Ureter (tissue), 1 donor: ENCODE measurements at places on chromosomes 2 and 18. TPM values are rescaled to one million over a fixed set of nuclear protein-coding genes. Genes with fewer than 3 reads are reported as not detected.

DNA sequence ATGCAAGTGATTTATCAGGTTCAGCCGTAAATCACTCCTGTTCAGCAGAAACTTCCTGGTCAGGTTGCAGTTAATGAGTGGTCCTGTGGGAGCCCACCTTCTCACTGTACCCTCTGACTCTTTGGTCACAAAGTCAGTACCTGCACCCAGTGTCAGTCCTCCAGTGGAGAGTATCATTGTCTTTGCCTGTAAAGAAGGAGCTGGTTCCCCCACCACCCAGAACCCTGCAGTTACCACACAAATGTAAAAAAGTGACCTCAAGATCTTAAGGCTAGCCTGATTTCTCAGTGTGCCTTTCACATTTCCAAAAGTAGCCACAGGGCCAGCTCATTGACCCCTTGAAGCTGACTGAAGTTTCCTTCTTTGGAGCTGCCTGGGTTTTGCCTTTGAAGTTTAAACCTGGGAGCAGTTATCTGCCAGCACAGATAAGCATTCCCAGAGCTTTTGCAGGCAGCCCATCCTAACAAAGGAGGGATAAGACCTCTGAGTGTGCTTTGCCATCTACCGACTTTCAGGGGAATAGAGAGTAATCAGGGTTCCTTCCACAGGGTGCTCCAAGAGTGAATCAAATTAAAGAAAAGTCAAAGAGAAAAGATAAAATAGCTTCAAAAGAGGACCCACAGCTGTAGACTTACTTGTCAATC lies 725.2 kb downstream of the CPS1 start:
- no peak for DNase-seq

DNA sequence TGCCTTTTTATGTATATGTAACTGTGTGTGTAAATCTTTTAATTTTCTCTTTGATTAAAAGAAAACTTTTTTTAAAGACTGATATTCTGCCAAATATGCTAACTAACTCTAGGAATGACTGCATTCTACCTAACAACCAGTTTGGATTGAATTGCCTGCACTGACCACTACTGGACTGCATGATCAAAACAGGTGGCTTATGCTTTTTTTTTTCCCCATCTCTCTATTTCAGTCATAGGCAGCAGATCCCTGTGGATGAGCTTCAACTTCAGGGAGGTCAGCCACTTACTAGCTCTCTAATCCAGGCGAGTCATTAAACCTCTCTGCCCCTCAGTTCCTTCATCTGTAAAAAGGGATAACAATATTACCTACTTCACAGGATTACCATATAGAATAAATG lies 138.6 kb upstream of the SERTAD2 start:
- DNase-seq: no peak

DNA sequence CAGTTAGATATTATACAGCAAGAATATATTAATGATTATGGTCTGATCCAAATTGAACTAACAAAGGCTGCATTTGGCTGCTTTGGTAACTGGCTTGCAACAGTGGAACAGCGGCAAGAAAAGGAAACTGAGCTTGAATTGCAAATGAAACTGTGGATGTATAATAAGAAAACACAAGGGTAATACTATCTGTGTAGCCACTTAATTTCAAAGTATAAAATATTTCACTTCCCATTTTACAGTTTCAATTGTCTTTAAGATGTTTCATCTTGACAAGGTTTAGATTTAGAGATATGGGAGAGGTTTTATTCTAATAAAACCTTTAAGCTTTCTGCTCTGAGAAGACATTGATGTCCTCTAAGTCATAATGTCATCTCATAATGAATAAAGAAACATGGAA lies 23.8 kb downstream of the WDR75 start:
- no peak for DNase-seq

DNA sequence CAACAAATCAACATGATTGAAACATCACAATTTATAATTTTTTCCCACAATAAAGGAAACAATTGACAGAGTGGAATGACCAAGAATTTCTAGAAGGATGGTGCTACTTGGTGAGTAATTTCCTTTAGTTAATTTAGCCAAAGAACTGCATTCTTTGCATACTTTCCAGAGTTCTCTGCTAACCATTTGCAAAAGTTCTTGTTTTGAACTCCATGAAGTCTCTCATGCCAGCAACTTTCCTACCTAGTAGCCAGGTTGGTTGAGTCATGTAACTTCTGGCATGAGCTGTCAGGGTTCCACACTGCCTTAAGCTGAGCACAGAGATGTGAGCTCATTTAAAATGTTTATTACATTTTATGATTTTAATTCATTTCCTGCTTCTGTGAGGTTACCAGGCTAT lies 539.6 kb downstream of the PID1 start:
- no peak for DNase-seq

GRCh38 chr2:30425326-30425725 lies 21.7 kb upstream of the LCLAT1 start:
- DNase-seq: no peak

- no peak for DNase-seq
Observed at GRCh38 chr18:76167410-76167809, 327.6 kb downstream of the ZNF516 start.

DNA sequence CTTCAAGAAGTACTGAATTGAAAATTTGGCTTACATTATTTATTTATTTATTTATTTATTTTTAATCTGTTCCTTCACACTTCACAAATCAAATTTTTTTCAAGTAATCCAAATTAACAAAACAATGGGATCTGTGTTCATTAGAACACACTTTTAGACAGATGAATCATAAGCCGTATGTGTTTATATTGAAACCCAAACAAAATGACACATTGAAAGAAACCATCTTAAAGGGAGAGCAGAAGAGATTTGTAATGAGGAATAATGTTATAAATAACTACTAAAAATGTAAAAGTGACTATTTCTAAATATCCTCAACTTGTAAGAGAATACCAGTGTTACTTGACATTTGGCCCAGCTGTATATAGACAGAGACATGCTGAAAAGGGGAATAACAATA lies 991.0 kb upstream of the CHAC2 start:
- no peak for DNase-seq

GRCh38 chr2:203869223-203870042 lies 1.9 kb downstream of the CTLA4 start:
- no peak for DNase-seq

GRCh38 chr2:78861546-78861945 lies 164.0 kb upstream of the REG3G start:
- DNase-seq: no peak

DNA sequence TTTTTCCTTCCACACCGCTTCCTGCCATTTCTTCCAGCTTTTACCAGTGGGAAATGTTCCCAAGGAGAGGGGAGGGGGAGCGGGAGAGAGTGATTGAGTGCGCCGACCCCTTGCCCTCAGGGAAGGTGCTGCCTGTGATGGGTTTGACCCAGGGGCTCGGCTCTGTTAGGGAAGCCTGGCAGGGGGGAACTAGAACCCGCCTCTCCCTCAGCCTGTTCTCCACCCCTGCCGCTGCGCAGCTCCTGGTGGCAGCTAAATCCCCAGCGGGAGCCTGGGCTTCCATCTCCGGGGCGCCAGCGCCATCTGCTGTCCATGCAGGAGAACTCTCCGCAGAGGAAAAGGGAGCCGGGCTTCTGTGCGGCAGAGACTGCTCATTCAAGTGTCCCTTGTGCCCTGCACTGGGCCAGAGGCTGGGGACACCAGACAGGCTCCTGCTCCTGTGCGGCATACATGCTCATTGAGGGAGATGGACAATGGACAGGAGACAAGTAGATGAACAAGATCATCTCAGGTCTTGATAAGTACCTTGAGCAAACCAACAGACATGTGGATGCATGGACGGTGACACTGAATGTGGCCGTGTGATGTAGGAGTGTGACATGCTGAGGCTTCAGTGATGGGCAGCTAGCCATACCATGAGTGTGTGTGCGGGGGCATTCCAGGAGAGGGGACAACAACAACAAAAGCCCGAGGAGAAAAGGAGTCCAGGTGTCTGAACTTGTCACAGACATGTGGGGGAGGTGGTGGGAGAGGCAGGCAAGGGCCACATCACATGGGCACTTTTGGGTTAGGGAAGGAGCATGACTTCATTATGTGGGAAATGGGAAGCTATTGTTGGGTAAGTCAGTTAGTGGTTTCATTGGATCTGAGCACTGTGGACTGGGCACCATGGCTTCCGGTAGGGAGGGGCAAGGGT lies 13.3 kb downstream of the CHPF start:
- peak; percentile 91 for DNase-seq

DNA sequence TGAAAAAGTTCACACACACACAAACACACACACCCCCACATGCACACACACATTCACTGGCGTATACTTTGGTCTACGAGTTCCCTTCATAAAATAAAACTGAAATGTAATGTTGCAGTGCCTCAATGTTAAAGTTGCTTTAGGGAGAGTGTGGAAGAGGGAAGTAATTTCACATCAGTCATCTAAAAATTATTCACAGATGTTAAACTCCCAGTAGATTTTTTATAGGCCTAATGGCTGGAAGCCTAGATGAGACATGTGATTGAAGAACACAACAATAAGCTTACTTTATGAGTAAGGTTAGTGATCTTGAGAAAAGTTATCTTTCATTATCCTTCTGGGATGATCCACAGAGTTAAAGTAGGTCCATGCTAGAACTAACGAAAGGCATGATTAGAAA lies 506.7 kb upstream of the CNTNAP5 start:
- no peak for DNase-seq

DNA sequence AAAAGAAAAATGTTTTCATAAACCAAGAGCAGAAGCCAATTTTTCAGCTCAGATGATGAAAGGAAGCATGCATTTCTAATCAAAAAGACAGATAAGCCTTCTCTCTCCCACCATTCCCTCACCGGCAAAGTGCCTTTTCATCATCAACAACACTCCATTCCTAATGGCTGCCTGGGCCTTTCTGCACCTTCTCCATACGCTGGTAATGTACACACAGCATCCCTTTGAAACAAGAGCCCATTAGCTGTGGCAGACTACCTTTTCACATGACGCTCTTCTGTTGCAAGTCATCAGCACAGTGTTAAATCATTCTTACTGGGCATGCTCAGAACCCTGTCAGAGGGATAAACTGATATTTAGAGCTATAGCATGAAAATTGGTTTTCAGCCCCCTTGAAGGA lies 408.9 kb downstream of the MEIS1 start:
- no peak for DNase-seq

DNA sequence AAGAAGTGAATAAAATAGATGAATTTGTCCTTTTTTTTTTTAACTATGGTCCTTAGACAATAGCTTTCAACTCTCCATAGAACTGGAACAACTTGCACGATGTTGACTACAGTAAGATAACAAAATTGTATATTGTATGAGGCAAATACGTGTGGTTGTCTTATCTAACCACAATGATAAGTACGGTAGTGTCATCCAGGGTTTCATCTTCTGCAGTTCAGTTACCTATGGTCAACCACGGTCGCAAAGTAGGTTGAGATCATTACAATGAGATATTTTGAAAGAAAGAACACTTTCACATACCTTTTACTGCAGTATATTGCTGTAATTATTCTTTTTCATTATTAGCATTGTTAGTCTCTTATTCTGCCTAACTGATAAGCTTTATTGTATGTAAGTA lies 295.2 kb downstream of the PARD3B start:
- no peak for DNase-seq

GRCh38 chr2:72841462-72842125 lies 15.8 kb upstream of the EXOC6B start:
- no peak for DNase-seq

DNA sequence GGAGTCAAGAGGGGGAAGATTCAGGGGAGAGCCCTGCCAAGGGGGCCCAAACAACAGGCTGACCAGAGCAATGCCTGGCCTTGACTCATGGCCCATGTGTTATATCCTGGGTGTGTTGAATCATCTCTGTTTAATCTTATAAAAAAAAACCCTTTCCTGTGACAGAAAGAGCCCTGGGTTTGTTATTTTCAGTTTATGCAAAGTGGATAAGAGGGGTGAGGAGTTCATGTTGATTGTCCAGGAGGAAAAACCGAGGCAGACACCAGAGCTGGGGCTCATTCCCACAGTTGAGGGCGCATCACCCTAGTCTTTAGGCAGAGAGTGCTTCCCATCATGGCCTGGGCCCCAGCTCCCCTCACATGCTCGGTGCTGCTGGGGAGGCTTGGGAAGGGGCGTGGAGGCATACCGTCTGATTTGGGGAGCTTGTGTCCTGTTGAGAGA lies 30.9 kb upstream of the IL37 start:
- DNase-seq: no peak

GRCh38 chr18:69948256-69948655 lies 583 bp upstream of the CD226 start:
- no peak for DNase-seq

GRCh38 chr2:232261776-232262175 lies 116.8 kb upstream of the ALPP start:
- no peak for DNase-seq

DNA sequence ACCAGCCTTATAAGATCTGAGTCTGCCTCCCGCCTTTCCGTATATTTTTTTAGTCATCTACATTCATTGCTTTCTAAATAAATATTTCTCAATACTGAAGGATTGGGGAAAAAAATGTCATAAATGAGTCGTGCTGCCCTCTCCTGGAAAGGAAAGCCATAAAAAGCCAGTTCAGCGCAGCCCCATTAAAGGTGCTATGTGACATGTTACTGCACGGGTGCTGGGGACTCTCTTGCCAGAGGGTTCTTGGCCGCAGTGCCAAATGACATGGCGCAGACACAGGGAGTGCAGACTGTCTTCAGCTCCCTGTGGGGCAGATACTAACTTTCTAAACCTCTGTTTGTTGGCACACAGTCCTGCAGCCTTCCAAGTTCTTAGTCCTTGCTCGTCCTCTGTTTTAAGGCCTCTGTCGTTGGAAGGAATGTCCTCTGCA lies 53.7 kb upstream of the MAP3K20 start:
- DNase-seq: no peak

DNA sequence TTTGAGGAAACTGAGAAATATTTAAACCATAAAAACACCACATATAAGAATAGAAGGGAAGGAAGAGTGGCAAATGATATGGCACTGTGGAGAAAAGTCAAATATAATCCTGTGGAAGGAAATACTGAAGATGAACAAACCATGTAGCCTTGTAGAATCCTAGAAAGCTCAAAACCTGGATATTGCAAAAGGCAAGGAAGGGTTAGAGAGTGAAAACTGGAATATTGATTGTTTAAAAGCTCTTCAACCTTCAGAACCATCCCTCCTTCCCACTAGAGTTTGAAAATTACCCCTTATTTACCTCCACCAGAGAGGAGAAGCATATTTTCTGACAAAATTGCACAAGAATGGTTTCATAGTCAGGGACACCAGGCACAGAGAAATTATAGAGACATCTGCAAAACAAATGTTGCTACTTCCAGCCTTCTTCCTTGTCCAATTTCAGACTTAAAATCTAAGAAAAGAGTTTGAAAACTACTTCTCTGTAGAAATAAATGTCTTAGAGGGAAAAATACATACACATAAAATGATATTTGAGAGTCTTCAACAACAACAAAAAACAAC lies 48.0 kb downstream of the ANTXR1 start:
- DNase-seq: no peak

GRCh38 chr18:43589611-43590151 lies 312.4 kb upstream of the SYT4 start:
- no peak for DNase-seq

KYNU gene
- total RNA-seq: 18.7 TPM

POTEI gene
- not detected for total RNA-seq

TLX2 gene
- total RNA-seq: not detected

APOB gene
- total RNA-seq: 0.75 TPM

ALPP gene
- not detected for total RNA-seq

ANKRD62 gene
- not detected for total RNA-seq

EDAR gene
- 0.96 TPM for total RNA-seq

GKN2 gene
- total RNA-seq: not detected

CCDC150 gene
- 1.4 TPM for total RNA-seq
